ENCODE measurements at places on chromosomes 7 and 10. TPM values are rescaled to one million over a fixed set of nuclear protein-coding genes. Genes with fewer than 3 reads are reported as not detected.

DNA sequence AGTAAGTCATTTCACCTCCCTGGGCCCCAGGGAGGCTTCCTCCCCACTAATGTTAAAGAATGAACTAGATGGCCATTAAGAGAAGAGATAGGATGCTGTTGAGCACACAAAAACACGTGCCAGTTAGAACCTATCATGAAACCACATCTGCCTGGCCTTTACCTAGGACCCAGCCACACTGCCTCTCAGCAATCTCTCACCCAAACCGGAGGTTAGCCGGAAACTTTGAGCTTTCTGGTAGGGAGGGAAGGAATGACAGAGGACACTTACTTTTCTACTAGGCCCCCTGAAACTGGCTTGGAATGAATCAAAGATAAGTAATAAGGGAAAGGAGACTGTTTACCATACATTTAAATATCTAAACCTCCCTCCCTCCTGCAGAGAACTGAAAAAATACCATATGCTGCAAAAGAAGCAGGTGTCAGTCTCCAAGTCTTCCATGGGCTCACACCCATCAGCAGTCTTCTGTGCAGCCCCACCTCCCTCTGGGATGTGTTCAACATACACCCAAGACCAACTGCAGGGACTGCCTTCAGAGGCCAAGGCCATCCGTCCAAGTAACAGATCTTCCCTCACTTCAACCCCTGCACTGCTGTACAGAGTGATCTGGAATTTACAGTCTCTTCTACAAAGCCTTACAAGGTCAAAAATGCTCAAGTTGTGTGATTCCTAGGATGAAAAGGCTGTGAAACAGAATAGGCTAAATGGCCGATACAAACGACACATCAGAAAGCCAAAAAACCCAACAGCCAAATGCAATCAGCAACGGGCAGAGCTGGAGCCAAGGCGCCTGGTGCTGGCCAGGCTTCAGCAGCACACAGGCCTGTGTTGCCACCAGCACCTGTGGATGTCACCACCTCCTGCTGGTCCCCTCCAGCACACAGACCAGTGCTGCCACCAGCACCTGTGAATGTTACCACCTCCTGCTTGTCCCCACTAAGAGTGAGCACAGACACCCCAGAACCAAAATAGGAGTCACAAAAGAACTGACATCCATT, 42.4 kb downstream of the SORBS1 start:
- DNase-seq: no peak

The VGF gene
- total RNA-seq: not detected

- DNase-seq: peak; percentile 59
Measured at GRCh38 chr7:5557920-5558401, 134.3 kb upstream of the TNRC18 start.

GRCh38 chr7:1497293-1497927, 6.8 kb downstream of the INTS1 start:
- no peak for DNase-seq

DNA sequence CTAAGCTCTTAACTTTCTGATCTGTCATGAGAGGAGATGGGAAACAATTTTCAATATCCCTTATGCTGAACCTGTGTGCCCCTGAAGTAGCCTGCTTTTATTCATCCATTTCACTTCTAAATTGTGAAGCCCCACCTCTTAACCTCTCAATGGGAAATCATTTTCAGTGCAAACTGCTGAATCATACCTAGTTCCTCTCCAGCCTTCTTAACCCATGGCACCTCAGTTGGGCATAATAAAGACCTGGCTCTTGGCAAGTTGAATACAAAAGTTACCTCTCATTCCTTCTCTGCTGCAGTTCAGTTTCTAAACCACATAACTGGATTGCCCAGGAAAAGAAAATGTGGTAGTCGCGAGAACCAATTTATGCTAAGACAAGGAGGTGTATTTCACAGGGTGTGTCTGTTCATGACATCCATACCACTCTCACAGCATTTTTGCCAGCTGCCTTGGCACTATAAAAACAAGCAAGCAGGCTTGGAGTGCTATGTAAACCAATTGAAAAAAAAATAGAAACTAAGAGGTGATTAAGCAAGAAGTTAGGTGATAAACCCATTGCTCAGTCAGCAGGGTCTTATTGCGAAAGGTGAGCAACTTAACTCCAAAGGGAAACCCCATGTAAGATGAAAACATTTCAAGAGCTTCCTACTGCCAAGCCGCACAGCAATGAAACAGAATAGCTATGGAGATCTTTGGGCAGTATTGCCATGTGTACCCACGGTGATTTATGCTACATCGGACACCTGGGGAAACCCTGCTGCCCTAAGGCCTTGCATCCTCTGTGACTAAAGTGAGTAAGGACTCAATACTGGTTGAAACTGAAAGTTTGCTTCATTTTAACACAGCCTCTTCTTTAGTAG, 57.0 kb upstream of the DKK1 start:
- peak; percentile 41 for DNase-seq

- DNase-seq: no peak
Measured at GRCh38 chr10:4437791-4438190, 388.2 kb upstream of the AKR1E2 start.

DNA sequence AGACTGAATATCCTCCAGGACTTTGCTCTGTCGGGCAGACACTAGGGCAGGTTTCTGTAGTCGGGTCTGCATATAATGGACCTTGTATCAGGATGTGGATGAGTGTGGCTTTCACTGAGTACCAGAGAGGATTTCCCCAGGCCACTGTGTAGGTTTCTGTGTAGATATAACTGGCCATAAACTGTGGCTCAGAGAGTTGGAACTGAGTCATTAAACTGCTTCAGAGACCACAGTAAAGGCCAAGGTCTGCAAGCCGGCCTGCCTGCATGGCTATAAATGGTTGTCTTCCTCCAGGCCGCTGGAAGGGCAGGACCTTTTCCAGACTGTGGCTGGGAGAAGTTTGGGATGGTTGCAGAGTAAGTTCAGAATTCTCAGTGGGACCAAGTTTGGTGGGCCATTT, 16.9 kb downstream of the ZNF92 start:
- DNase-seq: no peak

The KIF11 gene
- total RNA-seq: 4.5 TPM

GRCh38 chr7:20307119-20307518, 23.6 kb upstream of the ITGB8 start:
- DNase-seq: peak; percentile 72

- DNase-seq: peak; percentile 2
Measured at GRCh38 chr10:104767745-104768144, 126.7 kb downstream of the SORCS3 start.

DNA sequence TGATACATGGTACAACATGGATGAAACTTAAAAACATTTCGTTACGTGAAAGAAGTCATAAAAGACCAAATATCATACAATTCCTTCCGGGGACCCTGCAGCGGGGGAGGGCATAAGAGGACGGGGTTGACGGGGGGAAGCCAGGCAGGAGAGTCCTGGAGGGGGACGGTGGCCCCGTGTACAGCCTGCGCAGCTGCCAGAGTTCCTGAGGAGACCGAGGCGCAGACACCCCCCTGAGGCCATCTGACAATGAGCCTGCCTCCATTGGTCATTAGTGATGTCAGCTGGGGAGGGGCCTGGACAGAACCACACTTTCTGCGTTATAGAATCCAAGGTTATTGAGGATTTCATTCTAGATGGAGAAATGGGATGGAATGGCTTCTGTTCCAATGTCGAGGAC, 47.2 kb downstream of the PRKAG2 start:
- no peak for DNase-seq

The ITPRID1 gene
- total RNA-seq: not detected

DNA sequence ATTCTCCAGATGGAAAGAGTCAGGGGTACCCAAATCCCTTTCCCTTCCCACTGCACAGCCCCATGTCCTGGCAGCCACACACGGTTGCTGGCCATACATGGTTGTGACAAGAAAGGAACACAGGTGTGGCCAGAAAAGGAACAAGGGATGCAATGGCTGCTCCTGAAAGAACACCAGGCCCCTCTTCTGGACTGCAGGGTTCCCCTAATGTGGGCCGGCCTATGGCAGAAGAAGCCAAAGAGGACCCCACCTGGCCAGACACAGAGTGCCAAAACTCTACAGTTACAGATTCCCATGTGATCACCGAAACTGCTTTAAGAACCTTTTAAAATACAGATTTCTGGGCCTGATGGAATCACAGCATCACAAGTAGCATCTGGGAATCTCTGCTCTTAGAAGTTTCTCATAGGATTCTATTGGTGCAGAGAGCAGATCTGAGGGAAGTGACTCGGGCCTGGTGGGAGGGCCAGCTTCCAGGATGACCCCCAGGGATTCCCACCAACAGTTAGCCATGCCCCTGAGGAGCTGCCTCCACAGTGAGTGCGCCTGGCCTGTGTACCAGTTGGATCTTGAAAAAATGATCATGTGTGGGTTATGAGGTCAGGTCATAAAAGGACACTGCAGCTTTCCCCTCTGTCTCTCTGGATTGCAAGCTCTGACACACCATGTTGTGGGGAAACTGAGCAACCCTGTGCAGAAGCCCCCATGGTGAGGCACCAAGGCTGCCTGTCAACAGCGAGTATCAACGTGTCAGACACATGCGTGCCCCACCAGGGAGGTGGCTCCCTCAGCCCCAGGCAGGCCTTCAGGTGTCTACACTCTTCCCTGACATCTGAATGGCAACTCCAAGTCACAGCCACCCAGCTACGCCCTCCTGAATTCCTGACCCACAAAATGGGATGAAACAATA, 89.6 kb upstream of the LANCL2 start:
- DNase-seq: no peak

DNA sequence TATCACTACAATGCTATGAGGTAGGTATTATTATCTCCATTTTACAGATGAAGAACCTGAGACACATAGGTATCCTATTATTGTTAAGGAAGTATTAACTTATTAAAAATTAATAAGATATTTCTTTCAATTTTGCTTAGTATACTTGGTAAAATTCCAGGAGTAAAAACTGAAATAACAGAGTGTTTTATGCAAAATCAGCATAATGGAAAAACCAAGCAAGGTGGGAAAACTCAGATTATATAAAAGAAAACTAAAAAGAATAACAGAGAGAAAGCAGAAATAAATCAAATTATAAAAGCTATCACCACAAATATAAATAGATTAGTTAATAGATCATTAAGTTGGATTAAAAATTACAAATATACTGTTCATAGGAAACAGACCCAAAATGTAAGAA, 82.0 kb downstream of the CPXM2 start:
- no peak for DNase-seq

The TMEM176B gene
- total RNA-seq: not detected

The OR2A5 gene
- not detected for total RNA-seq

DNA sequence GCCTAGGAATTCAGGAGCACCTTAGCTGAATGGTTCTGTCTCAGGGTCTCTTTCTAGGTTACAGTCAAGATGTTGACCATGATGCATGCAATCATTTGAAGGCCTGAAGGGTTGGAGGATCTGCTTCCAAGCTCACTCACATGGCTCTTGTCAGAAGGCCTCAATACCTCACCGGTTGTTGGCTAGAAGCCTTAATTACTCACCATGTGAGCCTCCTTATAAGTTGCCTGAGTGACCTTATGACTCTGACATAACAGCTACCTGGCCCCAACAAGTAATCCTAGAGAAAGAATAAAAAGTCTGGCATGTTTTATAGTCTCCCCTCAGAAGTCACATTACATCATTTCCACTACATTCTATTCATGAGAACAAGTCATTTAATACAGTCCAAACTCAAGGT, 3.4 kb upstream of the C1GALT1 start:
- peak; percentile 14 for DNase-seq

DNA sequence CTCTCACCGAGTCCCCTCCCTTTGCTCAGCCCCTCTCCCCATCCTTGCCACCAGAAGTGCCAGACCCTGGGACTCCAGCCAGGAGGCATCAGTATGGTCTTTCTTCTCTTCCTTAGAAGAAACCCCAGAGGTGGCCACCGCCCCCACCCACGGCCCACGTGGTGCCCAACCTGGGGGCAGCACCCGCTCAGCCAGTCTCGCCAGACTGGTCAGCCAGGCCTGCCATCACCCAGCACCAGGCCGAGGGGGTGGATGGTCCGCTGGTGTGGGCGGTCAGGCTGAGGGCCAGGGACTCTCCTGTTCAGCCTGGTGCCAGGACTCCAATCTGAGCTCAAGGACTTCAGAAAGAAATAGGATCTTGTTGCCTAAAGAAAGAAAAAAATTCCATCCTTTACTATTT, 5.8 kb upstream of the CLDN4 start:
- no peak for DNase-seq

GRCh38 chr10:17961551-17962422, 10.1 kb downstream of the SLC39A12 start:
- peak; percentile 47 for DNase-seq

The ASB10 gene
- not detected for total RNA-seq

GRCh38 chr7:144588559-144589051, 185.1 kb upstream of the NOBOX start:
- peak; percentile 10 for DNase-seq

GRCh38 chr10:69367469-69367868, 49.2 kb downstream of the TACR2 start:
- no peak for DNase-seq

DNA sequence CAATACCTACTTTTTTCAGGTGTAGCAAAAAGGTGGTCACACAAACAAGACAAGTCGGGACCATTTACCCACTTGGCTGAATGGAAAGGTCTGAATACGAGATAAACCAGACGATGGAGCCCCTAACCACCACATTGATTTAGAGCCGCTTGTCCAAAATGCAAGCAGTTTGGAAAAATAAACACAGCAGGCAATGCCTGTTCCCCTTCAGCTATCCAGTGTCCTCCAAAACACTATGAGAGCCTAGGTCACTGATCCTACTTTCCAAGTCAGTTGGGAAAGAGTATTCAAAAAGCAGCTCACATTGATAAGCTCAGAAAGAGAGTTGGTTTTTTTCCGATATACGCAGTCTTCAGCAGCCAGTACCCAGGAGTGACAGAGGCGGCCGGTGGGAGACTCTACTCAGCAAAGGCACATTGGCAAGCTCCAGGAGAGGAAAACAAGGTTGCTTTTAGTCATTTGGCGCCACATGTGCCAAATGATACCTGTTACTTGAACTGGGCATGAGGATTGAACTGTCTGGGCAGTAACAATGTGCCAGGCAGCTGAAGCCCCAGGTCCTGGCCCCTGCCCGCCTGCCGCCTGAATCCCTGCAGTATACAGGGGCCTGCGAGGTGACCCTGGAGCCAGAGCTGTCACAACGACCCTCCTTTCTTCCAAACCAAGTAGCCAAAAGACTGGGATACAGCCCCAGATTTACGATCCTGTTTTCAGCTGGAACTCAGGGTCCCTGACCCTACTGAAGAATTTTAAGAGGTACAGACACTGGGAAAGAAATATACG, 109.8 kb downstream of the PIP4K2A start:
- no peak for DNase-seq

The BICC1 gene
- total RNA-seq: 123 TPM

The PRRT4 gene
- total RNA-seq: 0.27 TPM

The WDR86 gene
- total RNA-seq: 17.7 TPM

The GJD4 gene
- total RNA-seq: not detected

- DNase-seq: no peak
Measured at GRCh38 chr7:140084972-140085371, 22.2 kb upstream of the PARP12 start.
